ENCODE measurements at places on chromosomes 4 and X.

DNA sequence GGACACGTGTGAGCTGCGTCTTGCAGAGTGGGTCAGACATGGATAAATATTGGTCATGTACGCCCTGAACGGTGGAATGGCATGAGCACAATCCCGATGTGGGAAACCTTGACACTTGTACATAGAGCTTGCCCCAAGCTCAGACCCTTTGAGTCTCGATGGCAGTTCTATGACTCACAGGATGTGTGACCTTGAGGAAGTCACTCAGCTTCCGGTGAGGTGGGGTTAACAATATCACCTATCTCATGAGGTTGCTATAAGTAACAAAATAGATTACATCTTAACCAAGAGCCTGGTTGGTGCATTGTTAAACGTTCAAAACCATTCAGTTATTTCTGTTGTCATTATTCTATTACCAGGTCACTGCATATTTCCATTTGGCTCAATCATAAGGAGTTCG, 109.1 kb upstream of the TBL1X start:
- DNase-seq = no peak

GRCh38 chr4:1151541-1151940, 20.8 kb downstream of the SPON2 start:
- no peak for DNase-seq

GRCh38 chr4:6452897-6453687, 19.3 kb downstream of the PPP2R2C start:
- DNase-seq = no peak

DNA sequence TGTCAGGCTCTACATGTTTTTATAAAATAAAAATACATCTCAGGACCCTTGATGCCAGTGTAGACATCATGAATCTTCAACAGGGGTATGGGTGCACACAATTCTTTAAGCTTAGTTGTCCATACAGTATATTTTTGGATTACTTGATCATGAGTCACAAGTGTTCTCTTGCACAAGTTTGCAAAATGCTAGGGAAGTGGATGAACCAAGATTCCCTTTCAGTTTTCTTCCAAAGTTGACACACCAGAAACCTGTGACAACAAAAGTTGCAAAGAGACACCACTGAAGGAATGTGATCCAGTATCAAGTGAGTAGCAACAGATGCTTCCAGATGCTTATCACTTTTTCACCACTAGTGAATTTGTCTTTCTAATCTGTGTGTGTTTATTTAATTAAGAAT, 1021.2 kb downstream of the PCDH7 start:
- no peak for DNase-seq

GRCh38 chrX:50108264-50108663, 92.5 kb downstream of the AKAP4 start:
- DNase-seq = no peak

- DNase-seq = no peak
These were observed 197.8 kb downstream of the RASL11B start for GRCh38 chr4:53059871-53060270.

GRCh38 chrX:11531226-11531625, 134.5 kb downstream of the ARHGAP6 start:
- no peak for DNase-seq

GRCh38 chrX:150094375-150094774, 156.1 kb upstream of the EOLA2 start:
- DNase-seq = no peak

- peak; percentile 55 for DNase-seq
These were observed 2.7 kb upstream of the MAML3 start for GRCh38 chr4:140156529-140157171.

- DNase-seq = no peak
These were observed 29.8 kb upstream of the SMAD1 start for GRCh38 chr4:145451895-145452294.

DNA sequence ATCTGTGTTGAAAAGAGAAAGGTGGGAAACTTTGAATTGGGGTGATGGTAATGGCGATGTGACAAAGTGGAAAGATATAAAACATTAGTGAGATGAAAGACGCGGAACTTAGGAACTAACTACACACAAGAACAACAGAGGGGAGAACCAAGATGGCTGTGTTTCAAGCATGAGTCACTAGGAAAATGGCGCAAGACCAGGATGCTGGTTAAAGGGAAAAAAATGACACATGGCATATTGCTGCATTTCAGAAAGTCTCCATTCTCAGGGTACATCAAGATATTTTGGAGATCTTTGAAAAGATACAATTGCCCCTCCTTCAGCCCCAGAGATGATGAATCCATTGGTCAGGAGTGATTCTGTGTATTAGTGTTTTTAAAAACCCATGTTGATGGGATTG, 164.4 kb downstream of the FBXO8 start:
- no peak for DNase-seq

DNA sequence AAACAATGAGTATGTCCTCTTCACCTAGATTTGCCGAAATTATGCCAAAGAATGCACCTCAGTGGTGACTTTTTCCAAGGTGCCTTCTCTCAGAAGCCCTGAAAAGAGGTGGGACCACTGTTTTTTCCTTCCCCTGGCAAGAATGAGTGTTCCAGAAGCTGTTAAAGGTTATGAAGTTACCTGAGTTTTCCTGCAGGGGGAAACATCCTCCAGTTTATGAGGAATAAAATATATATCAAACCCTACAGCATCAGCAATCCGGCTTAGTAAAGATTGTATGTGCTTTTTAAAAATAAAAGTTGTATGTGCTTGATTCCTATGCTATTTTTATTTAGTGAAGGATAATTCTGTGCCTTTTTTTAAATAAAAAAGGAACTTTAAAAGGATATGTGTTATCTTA, 73.3 kb downstream of the RBM46 start:
- DNase-seq = no peak

GRCh38 chrX:74705269-74705668, 90.8 kb upstream of the RLIM start:
- no peak for DNase-seq

DNA sequence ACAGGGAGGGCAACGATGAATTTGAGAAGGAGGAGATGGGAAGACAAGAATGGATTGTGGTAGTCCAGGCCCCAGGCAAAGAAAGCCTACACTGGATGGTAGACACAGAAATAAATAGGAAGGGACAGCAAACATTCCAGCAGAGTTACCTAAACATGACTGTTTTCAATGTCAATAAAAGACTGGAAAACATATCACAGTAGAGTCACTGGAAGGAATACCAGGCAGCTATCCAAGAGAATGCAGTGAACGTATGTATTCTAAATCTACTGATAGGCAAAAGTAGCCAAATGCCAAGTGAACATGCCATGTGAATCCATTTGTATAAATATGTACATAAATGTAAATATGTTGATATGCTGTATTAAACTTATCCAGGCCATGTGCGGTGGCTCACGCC, 183.0 kb downstream of the PALLD start:
- no peak for DNase-seq

DNA sequence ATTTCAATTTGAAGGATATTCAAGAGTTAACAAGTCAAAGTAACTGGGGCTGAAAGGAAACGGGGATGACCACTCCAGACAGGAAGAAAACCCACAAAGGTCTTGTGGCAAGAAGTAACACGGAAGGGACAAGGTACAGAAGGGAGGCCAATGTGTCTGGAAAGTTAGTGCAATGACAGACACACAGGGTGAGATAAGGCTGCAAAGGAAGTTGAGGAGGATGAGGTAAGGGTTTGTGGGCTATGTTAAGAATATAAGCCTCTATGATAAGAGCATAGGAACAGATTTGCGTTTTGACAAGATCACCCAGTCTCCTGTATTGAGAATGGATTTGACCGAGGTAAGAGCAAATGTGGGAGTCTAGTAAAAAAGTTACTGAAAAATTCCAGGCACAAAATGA, 21.9 kb upstream of the EMCN start:
- DNase-seq = no peak

DNA sequence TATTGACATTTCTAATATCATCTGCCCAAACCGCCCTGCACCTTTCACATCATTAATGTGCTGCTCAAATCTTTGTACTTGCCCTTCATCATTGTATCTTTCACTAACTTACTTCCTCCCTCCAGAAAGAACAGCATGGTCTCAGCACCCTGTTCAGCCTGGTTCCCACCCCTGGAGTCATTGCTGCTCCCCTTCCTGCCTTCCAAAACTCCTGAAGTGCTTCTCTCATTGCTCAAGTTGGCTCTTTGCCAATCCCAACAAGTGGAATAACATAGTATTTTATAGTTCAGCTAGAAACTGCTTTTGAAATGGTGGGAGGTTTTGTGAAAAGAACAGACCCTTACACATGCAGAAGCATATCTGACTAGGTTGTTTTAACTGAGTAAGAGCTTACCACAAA, 14.0 kb upstream of the TTC29 start:
- no peak for DNase-seq

GRCh38 chr4:63036159-63036866, 1372.9 kb downstream of the TECRL start:
- no peak for DNase-seq

- no peak for DNase-seq
These were observed 231.5 kb downstream of the PCDH18 start for GRCh38 chr4:137300776-137301175.

DNA sequence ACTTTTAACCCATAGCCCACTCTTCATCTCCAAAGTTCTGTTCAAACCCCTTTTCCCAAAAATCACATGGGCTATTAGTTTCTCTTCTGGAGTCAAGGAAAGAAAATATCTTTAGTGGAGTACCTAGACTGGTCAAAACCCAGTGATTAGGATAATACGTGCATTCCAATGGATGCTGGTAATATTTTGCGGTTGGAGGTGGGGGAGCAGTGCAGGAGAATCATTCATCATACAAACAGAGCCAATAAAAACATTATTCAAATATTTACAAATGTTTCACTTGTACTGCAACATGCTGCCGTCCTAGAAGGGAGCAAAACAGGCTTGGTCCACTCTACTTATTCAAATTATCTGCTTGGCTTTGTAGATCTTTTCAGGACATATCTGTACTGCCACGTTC, 57.2 kb upstream of the RAB9B start:
- no peak for DNase-seq

- DNase-seq = peak; percentile 47
These were observed 2.1 kb upstream of the RHOH start for GRCh38 chr4:40194602-40195161.

- no peak for DNase-seq
These were observed 399.9 kb downstream of the GPM6A start for GRCh38 chr4:175412161-175412560.

GRCh38 chr4:113052379-113052951, 3.0 kb downstream of the ANK2 start:
- DNase-seq = no peak

GRCh38 chr4:172995161-172995560, 173.4 kb upstream of the GALNT7 start:
- no peak for DNase-seq

GRCh38 chr4:110172972-110173371, 25.4 kb downstream of the ELOVL6 start:
- no peak for DNase-seq

DNA sequence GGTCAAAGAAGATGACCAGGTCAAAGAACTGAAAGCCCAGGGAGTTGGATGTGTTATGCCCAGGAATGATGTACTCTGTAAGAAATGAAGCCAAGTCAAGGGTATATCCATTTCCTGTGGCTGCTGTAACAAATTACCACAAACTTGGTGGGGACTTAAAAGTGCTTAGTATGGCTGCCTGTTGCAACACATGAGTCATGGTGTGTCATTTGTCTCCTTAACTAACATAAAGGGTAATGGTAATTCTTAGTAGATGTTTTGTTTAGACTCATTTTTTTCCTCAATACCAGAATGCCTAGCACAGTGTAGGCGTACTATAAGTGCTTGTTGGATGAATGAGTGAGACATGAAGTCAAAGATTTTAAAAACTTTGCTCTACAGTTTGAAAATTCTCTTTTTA, 45.7 kb downstream of the SYTL5 start:
- DNase-seq = no peak

DNA sequence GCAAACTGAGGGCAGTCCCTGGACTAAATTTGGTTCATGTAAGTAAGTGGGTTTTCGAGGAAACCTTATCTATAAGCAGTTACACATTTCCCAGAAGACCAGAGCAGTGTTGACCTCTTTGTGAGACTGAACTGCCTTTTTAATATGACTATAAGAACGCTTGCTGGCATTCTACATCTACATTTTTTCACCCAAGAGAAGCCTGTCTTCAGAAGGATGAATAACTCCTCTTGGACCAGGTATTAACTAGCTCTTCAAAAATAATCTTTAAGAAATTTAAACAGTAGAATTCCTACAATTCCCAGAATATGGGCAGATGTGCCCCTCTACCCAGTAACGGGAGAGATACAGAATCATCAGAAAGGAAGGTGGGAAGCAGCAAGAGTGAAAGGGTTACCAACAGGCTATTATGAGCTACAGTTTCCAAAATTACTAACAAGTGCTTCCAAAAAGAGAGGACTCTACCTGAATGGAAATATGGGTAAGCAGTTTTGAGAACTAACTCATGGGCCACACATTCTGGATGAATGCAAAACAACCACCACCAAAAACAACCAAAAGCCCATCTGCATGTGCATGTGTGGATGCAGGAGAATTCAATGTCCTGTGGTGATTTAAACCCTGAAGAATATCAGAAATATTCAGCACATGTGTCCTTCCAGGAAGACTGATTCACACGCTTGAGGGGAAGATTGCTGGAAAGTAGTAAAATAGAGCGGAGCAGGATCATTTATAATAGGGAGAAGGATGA, 17.4 kb downstream of the BBS12 start:
- DNase-seq = no peak

DNA sequence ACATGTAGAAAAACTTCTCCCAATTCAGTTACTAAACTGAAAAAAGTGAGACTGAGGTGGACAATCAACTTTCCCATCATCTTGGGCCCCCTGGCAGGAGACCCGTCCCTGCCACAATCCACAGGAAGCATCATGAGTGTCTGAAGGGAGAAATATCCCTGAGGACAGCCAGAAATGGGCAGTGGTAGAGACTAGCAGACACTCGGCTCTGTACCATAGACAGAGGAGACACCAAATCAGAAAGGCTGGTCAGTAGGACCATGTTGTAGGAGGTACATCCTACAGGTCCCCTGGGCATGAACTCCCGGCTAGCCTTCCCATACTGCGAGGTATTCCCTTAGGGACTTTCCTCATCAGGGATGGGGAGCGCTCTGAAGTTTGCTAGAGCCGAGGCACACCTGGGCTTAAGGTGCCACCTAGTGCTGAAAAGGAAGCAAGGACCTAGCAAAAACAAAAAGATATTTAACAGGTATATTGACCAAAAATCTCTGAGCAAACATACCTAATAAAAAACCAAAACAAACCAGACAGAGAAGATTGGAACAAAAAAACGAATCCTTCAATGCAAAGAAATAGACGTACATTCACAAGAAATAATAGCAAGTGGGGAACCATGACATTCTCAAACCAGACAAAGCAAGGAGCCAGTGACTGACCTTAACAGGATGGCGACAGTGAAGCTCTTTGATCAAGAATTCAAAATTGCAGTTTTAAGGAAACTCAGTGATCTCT, 55.6 kb downstream of the HAUS3 start:
- DNase-seq = no peak

- peak; percentile 74 for DNase-seq
These were observed 167.5 kb upstream of the MAP3K15 start for GRCh38 chrX:19682712-19683331.

- DNase-seq = no peak
These were observed 34.7 kb downstream of the ARSF start for GRCh38 chrX:3075959-3076358.

GRCh38 chr4:124019749-124020549, 623.4 kb downstream of the SPRY1 start:
- no peak for DNase-seq
